ENCODE measurements at places on chromosomes 4 and X. TPM values are rescaled to one million over a fixed set of nuclear protein-coding genes. Genes with fewer than 3 reads are reported as not detected.

DNA sequence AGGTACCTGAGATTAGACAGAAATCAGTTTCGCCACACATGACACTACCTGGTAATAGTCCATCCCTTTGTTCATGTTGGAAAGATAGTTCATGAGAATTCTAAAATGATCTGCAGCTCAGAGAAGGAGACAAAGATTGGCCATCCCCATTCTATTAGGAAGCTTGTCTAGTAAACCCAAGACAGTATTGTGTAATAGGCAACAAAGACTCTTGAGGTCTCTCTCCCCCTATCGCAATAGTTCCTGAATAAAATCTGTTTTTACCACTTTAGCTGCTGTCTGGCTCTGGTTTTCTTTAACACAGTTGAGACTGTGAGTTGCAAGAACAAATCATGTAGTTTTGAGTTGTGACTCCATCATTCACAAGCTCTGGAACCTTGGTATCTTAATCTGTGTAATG lies 14.8 kb upstream of the BBS7 start:
- no peaks in the 10 kb centered on the region for H3K36me3 ChIP-seq
- peaks cover 33% of the 10 kb centered on the region for H3K27me3 ChIP-seq
- no peaks in the 10 kb centered on the region for H3K4me1 ChIP-seq
- no peak overlapping the region for H3K27ac ChIP-seq
- H3K4me3 ChIP-seq: no peak overlapping the region
- no peak for DNase-seq

GRCh38 chr4:1126506-1126905 lies 13.1 kb upstream of the RNF212 start:
- no peak overlapping the region for H3K27ac ChIP-seq
- no peaks in the 10 kb centered on the region for H3K4me1 ChIP-seq

DNA sequence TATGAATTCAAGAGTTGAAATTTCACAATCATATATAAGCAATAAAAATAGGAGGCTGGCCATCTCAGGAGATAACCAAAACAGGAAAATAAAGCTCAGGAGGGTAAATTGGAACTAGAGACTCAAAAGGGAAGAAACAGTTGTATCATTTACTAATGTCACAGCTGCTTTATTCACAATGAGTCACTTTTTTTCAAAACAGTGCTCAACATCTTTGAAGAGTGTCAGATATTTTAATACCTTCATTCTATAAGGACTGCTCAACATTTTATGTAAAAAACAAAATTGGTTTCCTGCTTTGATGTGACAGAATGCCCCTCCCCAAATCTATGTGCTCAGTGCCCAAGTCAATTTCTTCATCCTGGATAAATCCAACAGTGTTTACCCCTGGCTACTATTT lies 97.7 kb downstream of the DDX60 start:
- no peak for DNase-seq
- no peaks in the 10 kb centered on the region for H3K36me3 ChIP-seq
- H3K4me3 ChIP-seq: no peak overlapping the region
- H3K4me1 ChIP-seq: peaks cover 27% of the 10 kb centered on the region
- no peaks in the 10 kb centered on the region for H3K27me3 ChIP-seq

GRCh38 chr4:183621875-183622274 lies 37.1 kb downstream of the RWDD4 start:
- H3K27ac ChIP-seq: no peak overlapping the region
- no peak for DNase-seq
- no peaks in the 10 kb centered on the region for H3K4me1 ChIP-seq

GRCh38 chr4:120065974-120066516 lies 603 bp downstream of the MAD2L1 start:
- DNase-seq: no peak
- H3K4me1 ChIP-seq: peaks cover 35% of the 10 kb centered on the region
- no peaks in the 10 kb centered on the region for H3K36me3 ChIP-seq
- H3K4me3 ChIP-seq: peak overlapping the region; percentile 64
- H3K27ac ChIP-seq: peak overlapping the region; percentile 45

FGF5 gene
- 0.13 TPM for total RNA-seq

ZBTB33 gene
- 16.3 TPM for total RNA-seq

DNA sequence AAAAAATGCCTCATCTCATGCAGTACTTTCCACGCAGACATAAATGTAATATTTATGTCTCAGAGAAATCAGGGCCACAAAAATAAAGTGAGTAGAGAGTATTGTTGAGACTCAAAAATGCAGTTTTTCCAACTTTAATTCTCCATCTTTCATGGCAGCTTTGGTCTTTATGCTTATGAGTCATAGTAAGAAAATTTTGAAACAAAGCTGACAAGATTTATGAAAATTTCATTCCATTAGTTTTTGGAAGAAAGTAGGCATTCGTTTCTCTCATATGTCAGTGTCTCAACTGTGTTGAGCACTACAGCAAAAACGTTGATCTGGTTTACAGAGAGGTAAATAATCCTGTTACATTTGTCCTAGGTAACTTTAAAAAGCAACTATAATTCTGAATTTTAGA lies 656.8 kb downstream of the IQCM start:
- no peaks in the 10 kb centered on the region for H3K27me3 ChIP-seq
- no peak overlapping the region for H3K27ac ChIP-seq
- H3K4me3 ChIP-seq: no peak overlapping the region
- no peak for DNase-seq

DNA sequence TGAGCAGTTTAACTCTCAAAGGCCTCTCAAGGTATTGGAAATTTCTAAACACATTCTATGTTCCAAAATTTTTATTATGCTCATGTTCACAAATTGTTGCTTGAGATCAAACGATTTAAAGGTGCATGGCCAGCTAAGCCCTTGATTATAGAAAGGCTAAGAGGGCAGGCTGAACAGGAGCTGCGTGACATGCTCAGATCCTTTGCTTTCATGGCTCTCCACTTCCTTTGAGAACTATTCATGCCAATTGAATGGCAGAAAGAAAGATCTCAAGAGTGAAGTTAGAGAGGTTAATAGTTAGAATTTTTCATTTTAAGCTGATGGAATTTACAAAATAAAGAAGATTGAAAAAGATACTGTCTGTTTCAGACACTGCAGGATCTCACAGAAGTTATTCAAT lies 594 bp downstream of the LRIT3 start:
- H3K4me3 ChIP-seq: no peak overlapping the region
- H3K4me1 ChIP-seq: peaks cover 4% of the 10 kb centered on the region
- no peak for DNase-seq
- H3K27ac ChIP-seq: no peak overlapping the region
- H3K36me3 ChIP-seq: no peaks in the 10 kb centered on the region

DNA sequence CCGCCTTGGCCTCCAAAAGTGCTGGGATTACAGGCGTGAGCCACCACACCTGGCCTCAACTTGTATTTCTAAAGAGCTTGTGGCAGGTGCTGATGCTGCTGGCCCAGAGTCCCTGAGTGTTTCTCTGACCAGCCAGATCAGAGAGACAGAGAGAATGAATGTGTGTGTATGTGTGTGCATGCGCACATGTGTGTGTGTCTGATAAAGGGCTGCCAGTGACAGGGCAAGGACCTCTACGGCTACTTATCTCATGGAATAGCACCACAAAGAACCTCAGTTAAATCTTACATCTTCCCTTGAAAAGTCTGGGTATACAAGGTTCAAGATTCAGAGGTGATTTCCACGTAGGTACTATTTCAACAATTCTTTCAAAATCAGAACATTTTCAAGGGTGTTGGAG lies 86.0 kb downstream of the SCD5 start:
- no peak for DNase-seq
- H3K27ac ChIP-seq: no peak overlapping the region
- no peak overlapping the region for H3K4me3 ChIP-seq
- no peaks in the 10 kb centered on the region for H3K27me3 ChIP-seq

- no peaks in the 10 kb centered on the region for H3K4me1 ChIP-seq
- H3K4me3 ChIP-seq: no peak overlapping the region
- no peaks in the 10 kb centered on the region for H3K27me3 ChIP-seq
- H3K36me3 ChIP-seq: no peaks in the 10 kb centered on the region
- peak; percentile 42 for DNase-seq
Observed at GRCh38 chr4:6332042-6332668, 62.5 kb downstream of the WFS1 start.

DNA sequence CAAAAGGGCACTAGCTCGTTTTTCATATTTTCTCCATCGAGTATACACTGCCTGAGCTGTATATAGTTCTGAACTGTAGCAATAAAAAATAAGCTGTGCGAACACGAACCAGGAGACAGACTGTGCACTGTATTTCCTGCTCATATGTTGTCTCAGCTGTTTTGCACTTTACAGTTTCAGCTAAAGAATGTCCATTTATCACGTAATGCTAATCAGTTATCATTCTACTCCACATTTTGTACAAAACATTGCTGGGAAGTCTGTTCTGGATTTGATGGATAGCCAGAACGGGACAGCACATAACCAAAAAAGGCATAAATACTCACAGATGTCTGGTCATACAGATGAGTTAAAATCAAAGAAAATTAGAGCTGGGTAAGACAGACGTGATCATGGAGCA lies 315.5 kb upstream of the ADGRL3 start:
- no peaks in the 10 kb centered on the region for H3K4me1 ChIP-seq
- DNase-seq: no peak
- H3K27ac ChIP-seq: no peak overlapping the region
- H3K27me3 ChIP-seq: no peaks in the 10 kb centered on the region

GRCh38 chr4:72375073-72375736 lies 193.8 kb downstream of the ADAMTS3 start:
- no peaks in the 10 kb centered on the region for H3K36me3 ChIP-seq
- H3K4me3 ChIP-seq: no peak overlapping the region
- no peak overlapping the region for H3K27ac ChIP-seq
- H3K27me3 ChIP-seq: no peaks in the 10 kb centered on the region

DNA sequence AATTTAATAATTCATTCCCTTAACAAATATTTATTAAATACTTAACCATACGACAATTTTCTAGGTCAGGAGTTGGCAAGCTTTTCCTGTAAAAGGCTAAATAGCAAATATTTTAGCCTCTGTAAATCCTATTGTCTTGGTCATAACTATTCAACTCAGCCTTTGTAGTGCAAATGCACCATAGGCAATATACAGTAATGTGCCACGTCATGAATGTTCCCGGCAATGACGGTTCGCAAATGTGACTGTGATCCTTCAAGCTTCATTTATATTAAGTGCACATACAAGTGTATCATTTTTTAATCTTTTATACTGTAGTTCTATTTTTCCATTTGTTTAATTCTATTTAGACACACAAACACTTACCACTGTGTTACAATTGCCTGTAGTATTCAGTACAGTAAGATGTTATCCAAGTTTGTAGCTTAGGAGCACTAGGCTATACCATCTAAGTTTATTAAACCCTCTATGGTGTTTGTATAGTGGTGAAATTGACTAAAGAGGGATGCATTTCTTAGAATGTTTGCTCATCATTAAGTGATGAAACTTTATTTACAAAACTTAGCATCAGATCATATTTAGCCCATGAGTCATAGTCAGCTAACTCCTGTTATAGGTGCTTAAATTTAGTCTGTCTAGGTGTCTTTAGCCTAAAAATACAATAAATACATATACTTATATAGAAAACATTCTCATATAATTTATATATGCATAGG lies 553.6 kb downstream of the STPG2 start:
- H3K4me3 ChIP-seq: no peak overlapping the region
- no peaks in the 10 kb centered on the region for H3K27me3 ChIP-seq
- H3K4me1 ChIP-seq: no peaks in the 10 kb centered on the region
- H3K27ac ChIP-seq: no peak overlapping the region

- no peak for DNase-seq
- no peaks in the 10 kb centered on the region for H3K27me3 ChIP-seq
- no peak overlapping the region for H3K4me3 ChIP-seq
- H3K27ac ChIP-seq: no peak overlapping the region
Observed at GRCh38 chr4:173091958-173092357, 76.7 kb upstream of the GALNT7 start.

ABCG2 gene
- total RNA-seq: 5.0 TPM

- H3K36me3 ChIP-seq: no peaks in the 10 kb centered on the region
- no peaks in the 10 kb centered on the region for H3K27me3 ChIP-seq
- DNase-seq: no peak
- H3K4me1 ChIP-seq: no peaks in the 10 kb centered on the region
- H3K4me3 ChIP-seq: no peak overlapping the region
Observed at GRCh38 chrX:136765821-136766356, 14.8 kb downstream of the ARHGEF6 start.

- no peaks in the 10 kb centered on the region for H3K27me3 ChIP-seq
- no peak overlapping the region for H3K27ac ChIP-seq
- H3K4me1 ChIP-seq: no peaks in the 10 kb centered on the region
- no peak for DNase-seq
Observed at GRCh38 chr4:14404730-14405129, 597.6 kb upstream of the CPEB2 start.

DNA sequence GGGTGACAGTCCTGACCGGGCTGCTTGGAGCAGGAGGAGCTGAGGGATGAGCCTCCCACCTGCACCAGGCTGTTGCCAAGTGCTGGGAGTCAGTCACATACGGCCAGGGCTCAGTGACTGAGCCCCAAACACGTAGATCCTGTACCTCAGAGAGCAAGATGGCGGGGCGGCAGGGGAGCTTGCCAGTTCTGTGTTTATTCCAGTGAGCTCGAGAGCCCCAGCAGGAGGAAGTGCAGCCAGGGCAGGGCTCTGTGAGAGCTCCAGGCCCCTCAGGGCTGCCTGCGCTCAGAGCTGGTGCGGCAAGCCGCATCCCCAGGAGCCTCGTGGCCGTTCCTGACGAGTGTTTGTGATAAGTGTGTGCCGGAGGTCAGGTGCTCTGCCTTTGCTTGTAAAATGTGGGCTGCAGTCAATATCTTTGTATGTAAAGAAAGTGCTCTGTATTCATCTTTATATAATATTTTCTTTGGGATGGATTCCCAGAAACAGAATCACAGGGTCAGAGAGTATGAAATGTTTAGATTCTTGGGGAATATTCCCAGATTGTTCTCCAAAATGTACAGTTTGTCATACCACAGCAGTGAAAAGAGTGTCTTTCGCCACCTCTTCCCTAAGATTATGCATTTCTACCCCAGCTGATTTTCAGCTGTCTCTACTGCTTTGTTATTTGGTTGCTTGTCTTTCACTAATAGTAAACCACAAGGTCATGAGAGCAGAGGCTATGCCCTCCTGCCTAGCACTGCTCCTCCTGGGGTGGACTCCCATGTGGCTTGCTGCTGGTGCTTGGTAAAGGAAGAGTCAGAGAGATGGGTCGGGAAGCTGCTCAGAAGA lies 50.3 kb downstream of the NELFA start:
- H3K27ac ChIP-seq: no peak overlapping the region
- H3K4me3 ChIP-seq: no peak overlapping the region
- H3K36me3 ChIP-seq: peaks cover 49% of the 10 kb centered on the region

NEUROG2 gene
- not detected for total RNA-seq

DNA sequence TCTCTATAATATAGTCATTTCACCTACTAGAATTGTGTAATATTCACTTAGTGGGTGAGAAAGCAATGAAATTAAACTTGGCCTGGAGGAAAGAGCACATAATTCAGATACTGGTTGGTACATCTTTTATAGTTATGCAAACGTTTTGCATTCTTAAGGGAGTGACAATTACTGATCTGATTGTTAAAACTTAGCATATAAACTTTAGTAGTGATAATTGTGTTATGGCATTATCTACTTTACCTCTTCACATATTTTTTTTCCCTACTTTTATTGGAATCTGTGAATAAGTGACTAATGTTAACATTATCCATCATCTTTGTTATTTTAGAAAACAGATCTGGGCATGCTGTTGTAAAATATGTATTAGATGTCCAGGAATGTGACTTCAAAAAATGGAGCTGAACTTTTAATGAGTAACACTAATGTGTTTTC lies 217.4 kb upstream of the GIMD1 start:
- no peaks in the 10 kb centered on the region for H3K36me3 ChIP-seq
- H3K4me3 ChIP-seq: no peak overlapping the region
- DNase-seq: peak; percentile 38
- peaks cover 56% of the 10 kb centered on the region for H3K4me1 ChIP-seq
- H3K27ac ChIP-seq: peak overlapping the region; percentile 65

Measured in endothelial cell of umbilical vein (primary cell).